Smooth muscle cell of the coronary artery (primary cell): ENCODE measurements at places on chromosomes 3 and 15. TPM values are rescaled to one million over a fixed set of nuclear protein-coding genes. Genes with fewer than 3 reads are reported as not detected.

Gene LRRC3B
- not detected in 2 replicates for total RNA-seq

Gene TMCO5A
- not detected in 2 replicates for total RNA-seq

Gene ROBO2
- total RNA-seq: under 0.01 and 4.9 TPM in 2 replicates

Gene TRH
- not detected in 2 replicates for total RNA-seq

Gene CYFIP1
- total RNA-seq: 85.9 and 88.9 TPM in 2 replicates
